Type B pancreatic cell (in vitro differentiated cells): ENCODE measurements at places on chromosomes 1 and 21. TPM values are rescaled to one million over a fixed set of nuclear protein-coding genes. Genes with fewer than 3 reads are reported as not detected.

GRCh38 chr1:101005871-101006270, 19.7 kb downstream of the DPH5 start:
- H3K4me3 ChIP-seq: no peak overlapping the region
- H3K27me3 ChIP-seq: no peaks in the 10 kb centered on the region
- H3K36me3 ChIP-seq: peaks cover 27% of the 10 kb centered on the region
- no peaks in the 10 kb centered on the region for H3K4me1 ChIP-seq

- H3K4me3 ChIP-seq: no peak overlapping the region
- H3K36me3 ChIP-seq: no peaks in the 10 kb centered on the region
- H3K27ac ChIP-seq: no peak overlapping the region
- no peak for DNase-seq
- H3K27me3 ChIP-seq: no peaks in the 10 kb centered on the region
- H3K4me1 ChIP-seq: no peaks in the 10 kb centered on the region
These were observed 44.6 kb downstream of the RCAN1 start for GRCh38 chr21:34570313-34570712.

DNA sequence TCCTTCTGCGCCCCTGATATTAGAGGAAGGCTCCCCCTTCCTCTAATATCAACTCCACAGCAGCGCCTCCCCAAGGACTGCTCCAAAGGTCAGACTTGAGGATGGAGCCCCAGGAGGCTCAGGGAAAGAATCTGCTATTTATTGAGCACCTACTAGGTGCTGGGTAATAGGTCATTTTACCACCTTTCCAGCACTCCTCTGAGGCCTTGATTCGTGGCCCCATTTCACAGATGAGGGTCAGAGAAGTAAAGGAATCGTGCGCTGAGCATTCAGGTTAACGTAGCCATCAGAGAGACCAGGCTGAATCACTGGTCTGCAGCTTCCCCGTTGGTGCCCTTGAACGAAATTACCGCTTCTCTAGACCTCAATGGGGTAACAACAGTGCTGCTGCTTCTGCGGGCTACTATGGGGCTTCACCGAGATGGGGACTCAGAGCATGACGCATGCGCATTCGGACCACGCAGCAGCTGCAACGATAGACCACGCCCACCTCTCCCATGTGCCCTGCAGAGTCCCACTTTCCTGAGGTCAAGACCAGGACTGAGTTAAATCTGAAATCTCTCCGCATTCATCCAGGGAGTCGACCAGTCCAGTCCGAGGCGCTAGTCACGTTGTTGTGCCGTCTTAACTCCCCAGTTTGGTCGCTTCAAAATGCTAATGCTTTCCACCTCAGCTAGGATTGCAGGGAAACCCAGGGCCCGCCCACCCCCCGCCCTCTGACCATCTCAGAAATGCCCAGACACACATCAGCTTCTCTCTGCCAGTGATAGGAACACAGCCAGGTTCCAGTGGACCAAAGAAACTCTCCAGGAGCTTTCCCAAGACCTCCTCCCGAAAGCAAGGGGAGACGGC, 12.9 kb downstream of the CAMK2N1 start:
- no peak overlapping the region for H3K27ac ChIP-seq
- peaks cover 39% of the 10 kb centered on the region for H3K27me3 ChIP-seq
- no peak overlapping the region for H3K4me3 ChIP-seq
- DNase-seq: no peak
- peaks cover 15% of the 10 kb centered on the region for H3K4me1 ChIP-seq

DNA sequence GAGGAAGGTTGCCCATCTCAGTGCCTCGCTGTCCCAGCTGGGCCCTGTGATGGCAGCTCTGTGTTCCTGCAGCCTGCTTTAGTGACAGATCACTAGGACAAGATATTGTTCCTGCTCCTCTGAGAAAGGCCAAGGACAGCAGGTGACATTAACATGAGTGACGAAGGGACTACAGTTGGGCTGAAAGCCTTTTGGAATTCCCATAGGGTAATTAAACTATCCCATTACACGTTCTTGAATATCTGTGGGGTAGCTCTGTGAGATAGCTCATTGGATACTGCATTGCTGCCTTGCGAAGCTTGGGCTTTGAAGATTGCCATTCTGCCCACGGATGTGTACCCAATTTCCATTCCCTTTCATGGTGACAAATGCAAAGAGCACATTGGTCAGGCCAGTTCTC, 78.2 kb upstream of the COA6 start:
- H3K4me1 ChIP-seq: no peaks in the 10 kb centered on the region
- H3K27me3 ChIP-seq: peaks cover 30% of the 10 kb centered on the region
- H3K36me3 ChIP-seq: no peaks in the 10 kb centered on the region

GRCh38 chr21:39504230-39504629, 52.5 kb downstream of the SH3BGR start:
- H3K36me3 ChIP-seq: no peaks in the 10 kb centered on the region
- no peaks in the 10 kb centered on the region for H3K27me3 ChIP-seq
- DNase-seq: no peak
- peaks cover 8% of the 10 kb centered on the region for H3K4me1 ChIP-seq
- H3K4me3 ChIP-seq: no peak overlapping the region

DNA sequence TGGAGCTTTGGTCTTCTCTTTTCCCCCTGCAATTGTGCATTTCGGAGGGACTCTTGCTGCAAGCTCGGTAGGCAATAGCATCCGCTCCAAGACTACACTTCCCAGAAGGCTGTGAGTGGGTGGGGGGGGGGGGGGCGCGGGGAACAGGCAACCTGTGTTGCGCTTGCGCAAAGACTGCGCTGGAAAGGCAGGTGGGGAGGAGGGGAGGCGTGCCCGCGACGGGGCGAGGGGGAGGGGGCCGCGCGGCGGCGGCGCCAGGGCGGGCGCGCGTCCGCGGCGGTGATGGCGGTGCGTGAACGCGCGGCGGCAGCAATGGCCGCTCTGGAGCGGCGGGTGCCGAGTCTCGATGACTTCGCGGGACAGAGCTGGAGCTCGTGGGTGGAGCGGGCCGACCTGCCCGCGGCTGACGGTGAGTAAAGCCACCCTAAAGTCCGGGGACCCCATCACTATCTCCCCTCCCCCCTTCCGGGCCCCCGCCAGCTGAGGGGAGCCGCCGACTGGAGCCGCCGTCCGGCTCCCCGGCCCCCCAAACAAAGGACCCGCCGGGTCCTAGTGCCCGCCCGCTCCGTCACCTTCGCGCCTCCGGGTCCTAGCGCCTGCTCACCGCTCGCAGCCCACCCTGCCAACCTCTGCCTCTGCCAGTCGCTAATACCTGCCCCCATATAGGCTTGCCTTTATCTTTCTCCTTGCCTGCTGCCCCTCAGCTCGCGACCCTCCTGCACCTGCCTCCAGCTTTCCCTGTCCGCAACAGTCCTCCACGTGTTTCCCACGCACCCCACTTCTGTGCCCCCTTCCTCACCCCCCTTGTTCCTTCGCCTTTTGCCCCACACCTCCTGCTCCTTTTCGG, at the start of gene ATXN7L2:
Gene ATXN7L2 (plus strand): TSS at position 234 of the 847 bp plus-strand sequence. CDS start 49 bp downstream, at position 283.
- peaks cover 41% of the 10 kb centered on the region for H3K27me3 ChIP-seq
- H3K36me3 ChIP-seq: no peaks in the 10 kb centered on the region
- peak; percentile 95 for DNase-seq
- H3K4me1 ChIP-seq: peaks cover 16% of the 10 kb centered on the region
- peak within 1 kb of the TSS; percentile 94 for H3K4me3 ChIP-seq

GRCh38 chr1:218809061-218809460, 364.6 kb upstream of the LYPLAL1 start:
- no peaks in the 10 kb centered on the region for H3K27me3 ChIP-seq
- H3K4me3 ChIP-seq: no peak overlapping the region
- H3K27ac ChIP-seq: no peak overlapping the region
- no peaks in the 10 kb centered on the region for H3K36me3 ChIP-seq
- H3K4me1 ChIP-seq: no peaks in the 10 kb centered on the region
- DNase-seq: no peak

- H3K27ac ChIP-seq: peak overlapping the region; percentile 48
- DNase-seq: no peak
- H3K4me3 ChIP-seq: peak overlapping the region; percentile 11
- peaks cover 12% of the 10 kb centered on the region for H3K4me1 ChIP-seq
- no peaks in the 10 kb centered on the region for H3K36me3 ChIP-seq
These were observed 61.4 kb upstream of the VCAM1 start for GRCh38 chr1:100657876-100658715.

DNA sequence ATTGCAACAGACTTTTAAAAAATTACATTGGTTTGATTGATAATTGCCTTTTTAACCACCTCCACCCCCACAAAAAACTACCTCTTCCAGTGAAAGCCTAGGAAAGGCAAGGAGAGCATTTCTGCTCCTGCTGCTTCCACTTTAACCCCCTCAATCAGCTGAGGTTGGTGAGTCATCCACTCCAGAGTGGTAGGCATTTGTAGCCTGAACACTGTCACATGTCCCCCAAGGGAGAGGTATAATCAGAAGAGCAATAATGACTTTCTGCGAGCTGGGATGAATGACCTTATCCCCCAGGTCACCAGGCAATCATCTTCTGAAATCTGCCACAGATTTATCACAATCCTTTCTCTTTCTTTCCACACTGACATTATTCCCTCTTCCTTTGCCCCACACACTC, 126.6 kb upstream of the CAMK1G start:
- H3K4me1 ChIP-seq: peaks cover 21% of the 10 kb centered on the region
- H3K27me3 ChIP-seq: peaks cover 8% of the 10 kb centered on the region
- no peaks in the 10 kb centered on the region for H3K36me3 ChIP-seq
- no peak overlapping the region for H3K4me3 ChIP-seq
- no peak for DNase-seq
- H3K27ac ChIP-seq: no peak overlapping the region

DNA sequence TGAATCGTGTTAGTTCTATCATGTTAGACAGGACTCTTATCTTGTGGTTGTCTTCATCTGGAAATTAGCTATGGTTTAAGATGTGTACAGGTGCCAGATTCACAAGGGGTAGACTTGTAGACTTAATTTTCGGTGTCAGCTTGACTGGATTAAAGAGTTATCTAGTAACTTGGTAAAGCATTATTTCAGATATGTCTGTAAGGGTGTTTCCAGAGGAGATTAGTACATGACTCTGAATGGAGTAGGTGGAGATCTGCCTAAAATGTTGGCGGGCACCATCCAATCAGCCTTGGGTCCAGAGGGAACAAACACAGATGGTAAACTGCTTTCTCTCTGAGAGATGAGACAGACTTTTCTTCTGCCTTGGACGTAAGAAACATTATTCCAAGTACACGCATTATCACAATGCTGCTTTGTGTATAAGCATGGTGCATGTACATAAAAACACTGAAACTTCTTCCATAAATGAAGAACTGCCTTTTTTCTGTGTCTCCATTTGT, 434.6 kb downstream of the SMYD3 start:
- no peak for DNase-seq
- peaks cover 14% of the 10 kb centered on the region for H3K4me1 ChIP-seq

- H3K36me3 ChIP-seq: no peaks in the 10 kb centered on the region
- H3K27ac ChIP-seq: no peak overlapping the region
- no peak for DNase-seq
These were observed 274.8 kb upstream of the AJAP1 start for GRCh38 chr1:4379451-4380175.

GRCh38 chr1:77133731-77134358, 85.4 kb downstream of the PIGK start:
- no peaks in the 10 kb centered on the region for H3K4me1 ChIP-seq
- no peaks in the 10 kb centered on the region for H3K27me3 ChIP-seq
- no peak overlapping the region for H3K4me3 ChIP-seq
- H3K36me3 ChIP-seq: no peaks in the 10 kb centered on the region
- no peak for DNase-seq

DNA sequence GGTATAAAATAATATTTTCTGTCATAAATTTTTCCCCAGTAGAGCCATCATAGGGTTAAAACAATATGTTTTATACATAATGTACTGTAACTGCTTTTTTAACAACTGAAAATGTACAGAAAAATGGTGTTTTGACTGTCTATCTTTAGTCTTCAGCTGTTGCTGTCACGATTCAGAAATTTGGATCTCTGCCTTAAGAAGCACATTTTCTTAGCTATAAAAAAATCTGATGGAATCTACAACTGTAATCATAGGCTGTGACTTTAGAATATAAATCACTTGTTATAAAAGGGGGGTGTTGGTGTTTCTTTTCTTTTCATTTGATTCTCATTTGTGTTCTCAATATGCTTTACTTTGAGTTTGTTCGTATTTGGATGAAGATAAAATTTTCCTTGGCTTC, 187.5 kb downstream of the PDE4B start:
- no peak for DNase-seq
- H3K4me3 ChIP-seq: no peak overlapping the region
- no peaks in the 10 kb centered on the region for H3K36me3 ChIP-seq
- H3K4me1 ChIP-seq: peaks cover 16% of the 10 kb centered on the region

GRCh38 chr1:177209357-177209756, 38.6 kb downstream of the BRINP2 start:
- DNase-seq: no peak
- no peaks in the 10 kb centered on the region for H3K36me3 ChIP-seq
- peak overlapping the region; percentile 50 for H3K27ac ChIP-seq
- peaks cover 35% of the 10 kb centered on the region for H3K4me1 ChIP-seq

- H3K27ac ChIP-seq: no peak overlapping the region
- peaks cover 4% of the 10 kb centered on the region for H3K36me3 ChIP-seq
- H3K4me1 ChIP-seq: peaks cover 50% of the 10 kb centered on the region
- peak overlapping the region; percentile 48 for H3K4me3 ChIP-seq
These were observed 10.1 kb downstream of the MEF2D start for GRCh38 chr1:156490401-156491032.

Gene ATP1A4
- total RNA-seq: 0.27 and 1.3 TPM in 2 replicates

Gene AKIRIN1
- 67.4 and 73.0 TPM in 2 replicates for total RNA-seq

Gene CCDC27
- total RNA-seq: not detected in 2 replicates

Gene RPS8
- total RNA-seq: 2,494 and 2,620 TPM in 2 replicates

Gene AADACL4
- not detected in 2 replicates for total RNA-seq

Gene KDF1
- total RNA-seq: 12.2 and 26.9 TPM in 2 replicates

Gene PDZK1IP1
- total RNA-seq: not detected in 2 replicates

Gene RUNX3
- total RNA-seq: 0.41 TPM in 1 of 2 replicates, not detected in the other

Gene GBP2
- 7.3 and 17.8 TPM in 2 replicates for total RNA-seq
